Activated T-helper 17 cell treated with anti-CD3 and anti-CD28 coated beads, Interleukin-2, amount 50 U/mL, for 72 hours (primary cell): ENCODE measurements at places on chromosomes 7 and 10.

GRCh38 chr10:22022257-22023032 lies 18.9 kb upstream of the DNAJC1 start:
- peak; percentile 94 for ATAC-seq

DNA sequence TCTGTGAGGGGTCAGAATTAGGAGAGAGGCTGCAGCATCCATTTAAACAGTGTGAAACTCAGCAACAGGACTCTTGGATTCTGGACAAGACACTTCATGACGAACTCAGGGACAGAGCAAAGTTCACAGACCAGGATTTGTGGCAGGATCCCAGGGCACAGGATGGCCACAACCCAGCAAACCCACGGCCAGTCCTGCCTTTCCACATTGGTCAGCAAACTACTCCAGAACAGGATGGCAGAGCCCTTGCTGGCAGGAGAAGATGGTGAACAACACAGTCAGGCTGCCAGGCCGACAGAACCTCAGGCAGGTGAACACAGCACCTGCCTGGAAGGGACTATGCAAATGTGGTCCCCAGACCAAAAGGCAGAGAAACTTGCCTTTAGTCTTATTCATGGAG lies 34.4 kb downstream of the VSTM4 start:
- ATAC-seq = no peak

DNA sequence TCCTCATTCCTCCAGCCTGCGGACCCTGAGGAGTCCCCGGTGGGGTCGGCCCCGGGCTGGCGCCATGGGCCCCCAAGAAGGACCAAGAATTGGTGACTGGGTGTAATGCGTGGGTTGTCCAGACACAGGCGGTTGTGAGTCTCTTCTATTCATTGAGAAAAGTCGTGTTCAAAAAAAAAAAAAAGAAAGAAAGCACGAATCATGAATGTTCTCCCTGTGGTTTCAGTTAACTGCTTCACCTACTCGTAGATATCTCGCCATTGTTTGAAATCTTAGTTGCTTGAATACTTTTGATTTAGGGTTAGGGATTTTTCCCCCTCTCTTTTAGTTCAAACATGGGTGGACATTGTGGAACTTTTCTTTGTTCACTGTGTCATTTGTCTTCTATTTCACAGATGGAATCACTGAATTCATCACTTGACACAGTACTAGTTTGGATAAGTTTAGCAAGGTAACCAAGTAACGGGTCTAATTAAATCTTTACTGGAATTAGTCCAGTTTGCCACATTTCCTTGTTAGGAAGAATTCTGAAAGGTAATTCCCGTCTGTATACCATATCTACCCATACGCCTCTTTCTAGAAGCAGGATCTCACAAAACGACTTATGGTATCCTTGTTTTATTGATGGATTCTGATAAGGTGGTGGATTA lies 775 bp downstream of the STARD3NL start:
- peak; percentile 35 for ATAC-seq

GRCh38 chr10:47337310-47337709 lies 10.9 kb upstream of the RBP3 start:
- no peak for ATAC-seq

- ATAC-seq = peak; percentile 60
Observed at GRCh38 chr10:22436526-22436892, 91.2 kb downstream of the SPAG6 start.

DNA sequence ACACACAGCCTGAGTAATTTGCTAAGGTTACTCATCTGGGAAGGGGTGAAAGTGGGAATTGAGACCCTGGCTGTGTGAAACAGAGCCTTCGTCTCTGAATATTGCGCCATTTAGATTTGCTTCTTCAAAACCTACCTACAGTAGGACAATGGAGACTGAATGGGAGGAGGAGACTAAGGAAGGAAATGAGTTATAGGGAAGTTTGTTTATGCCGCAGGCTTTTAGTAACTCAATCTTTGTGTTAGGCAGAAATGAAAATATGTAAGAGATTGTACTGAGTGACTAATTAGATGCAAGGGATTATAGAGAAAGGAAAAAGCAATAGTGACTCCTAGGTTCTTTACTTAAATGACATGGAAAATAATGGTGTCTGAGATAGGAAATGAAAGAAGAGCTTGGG lies 80.2 kb downstream of the KCND2 start:
- no peak for ATAC-seq

DNA sequence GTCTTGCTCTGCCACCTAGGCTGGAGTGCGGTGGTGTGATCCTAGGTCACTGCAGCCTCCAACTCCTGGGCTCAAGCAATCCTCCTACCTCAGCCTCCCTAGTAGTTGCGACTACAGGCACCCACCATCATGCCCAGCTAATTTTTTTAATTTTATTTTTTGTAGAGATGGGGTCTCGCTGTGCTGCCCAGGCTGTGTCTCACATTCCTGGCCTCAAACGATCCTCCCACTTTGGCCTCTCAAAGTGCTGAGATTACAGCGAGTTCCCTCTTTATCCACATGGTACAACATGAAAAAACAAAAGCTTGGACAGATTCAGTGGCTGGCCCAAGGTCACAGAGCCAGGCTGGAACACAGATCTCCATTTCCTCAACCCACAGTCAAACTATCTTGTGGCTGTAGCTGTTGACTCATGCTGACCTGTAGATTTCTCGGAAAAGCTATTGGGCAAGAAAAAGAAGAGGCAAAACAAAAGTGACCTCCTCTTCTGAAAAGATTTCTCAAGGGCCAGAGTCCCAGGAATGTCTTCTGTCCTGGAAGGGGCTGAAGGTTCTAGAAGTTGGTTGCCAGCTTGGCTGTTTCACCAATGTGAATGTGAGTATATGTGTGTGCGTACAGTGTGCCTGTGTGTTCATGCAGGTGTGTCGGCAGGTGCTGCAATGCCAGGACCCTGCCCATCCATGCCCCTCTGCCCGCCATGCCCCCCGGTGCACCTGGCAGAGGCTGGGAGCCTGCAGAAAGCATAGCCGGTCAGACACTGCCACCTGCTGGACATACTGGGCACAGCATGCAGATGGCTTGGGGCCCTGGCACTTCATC lies 28.4 kb downstream of the TMEM130 start:
- peak; percentile 58 for ATAC-seq

- ATAC-seq = no peak
Observed at GRCh38 chr10:7520507-7521485, 110.0 kb upstream of the SFMBT2 start.

- no peak for ATAC-seq
Observed at GRCh38 chr7:81062755-81063154, 143.9 kb upstream of the SEMA3C start.

GRCh38 chr10:59227136-59227673 lies 50.8 kb downstream of the PHYHIPL start:
- no peak for ATAC-seq

DNA sequence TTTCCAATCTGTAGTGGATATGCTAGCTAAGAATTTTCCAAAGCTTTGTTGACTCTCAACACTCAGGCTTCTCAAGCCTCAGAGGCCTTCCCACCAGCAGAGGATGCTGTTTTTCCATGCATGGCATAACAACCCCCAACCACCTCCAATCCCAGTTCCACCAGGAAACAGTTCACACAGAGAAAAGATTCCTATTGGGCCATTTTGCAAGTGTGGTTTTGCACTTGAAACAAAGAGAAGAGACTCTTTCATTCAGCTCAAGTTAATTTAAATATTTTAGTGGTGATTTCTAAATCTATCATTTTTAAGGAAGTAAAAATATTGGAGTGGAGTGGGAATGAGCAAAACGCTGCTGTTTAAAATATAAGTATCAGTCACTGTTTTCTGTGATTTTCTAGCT lies 105.6 kb upstream of the COL1A2 start:
- ATAC-seq = no peak

- no peak for ATAC-seq
Observed at GRCh38 chr10:76916536-76916935, 721.1 kb downstream of the KCNMA1 start.

GRCh38 chr10:34181553-34182300 lies 633.4 kb downstream of the PARD3 start:
- ATAC-seq = no peak

- ATAC-seq = peak; percentile 87
Observed at GRCh38 chr7:23490357-23491135, 20.3 kb upstream of the IGF2BP3 start.

DNA sequence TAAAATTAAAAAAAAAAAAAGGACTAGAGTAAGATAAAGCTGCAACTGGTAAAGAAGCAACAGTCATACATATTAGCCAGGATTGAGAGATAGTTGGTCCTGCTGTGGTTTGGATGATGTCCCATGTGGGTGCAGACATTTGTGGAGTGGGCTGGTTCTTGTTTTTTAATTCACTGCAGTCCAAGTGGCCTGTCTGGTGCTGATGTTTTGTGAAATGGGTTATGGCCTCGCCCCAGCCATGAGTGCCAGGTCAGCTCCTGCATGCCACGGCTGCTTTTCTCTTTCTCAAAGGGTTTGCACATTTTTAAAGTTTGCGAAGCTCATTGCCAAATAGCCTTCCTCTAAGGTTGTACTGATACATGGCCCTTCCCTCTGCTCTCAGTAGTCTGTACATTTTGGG lies 14.1 kb upstream of the BTBD16 start:
- no peak for ATAC-seq

DNA sequence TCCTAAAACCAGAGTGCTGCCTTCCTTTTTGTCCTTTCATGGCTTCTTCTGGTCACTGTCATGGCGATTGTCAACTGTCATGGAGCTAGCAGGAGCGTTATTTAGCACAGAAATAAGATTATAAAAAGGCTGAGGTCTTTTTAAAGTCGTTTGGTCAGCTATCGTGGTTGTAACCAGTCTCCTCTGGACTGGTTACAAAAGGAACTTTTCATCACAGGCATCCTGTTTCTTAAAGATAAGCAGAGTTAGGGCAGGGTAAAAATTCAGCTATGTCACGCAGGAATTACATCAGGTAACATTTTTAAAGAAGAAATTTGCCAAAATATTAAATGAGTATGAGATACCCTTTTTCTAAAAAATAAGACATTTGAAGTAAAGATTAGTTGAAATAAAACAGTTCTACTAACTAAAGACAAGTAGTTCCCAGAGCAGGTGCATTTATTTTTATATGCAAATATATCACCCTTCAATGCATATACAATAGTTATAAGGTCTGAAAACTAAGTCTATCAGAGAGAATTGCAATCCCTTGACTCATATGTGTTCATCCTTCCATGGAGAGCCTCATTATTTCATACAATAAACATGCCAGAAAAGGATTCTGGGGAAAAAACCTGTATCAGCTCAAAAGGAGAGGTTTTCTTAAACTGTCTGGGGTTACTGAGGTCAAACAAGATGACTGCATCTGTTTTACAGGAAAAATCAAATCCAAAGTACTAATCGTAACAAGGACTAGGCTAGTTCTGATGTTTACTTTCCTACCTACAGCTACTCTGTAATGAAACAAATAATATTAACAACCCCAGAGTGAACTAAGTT lies 20.9 kb downstream of the FAM24A start:
- ATAC-seq = no peak

DNA sequence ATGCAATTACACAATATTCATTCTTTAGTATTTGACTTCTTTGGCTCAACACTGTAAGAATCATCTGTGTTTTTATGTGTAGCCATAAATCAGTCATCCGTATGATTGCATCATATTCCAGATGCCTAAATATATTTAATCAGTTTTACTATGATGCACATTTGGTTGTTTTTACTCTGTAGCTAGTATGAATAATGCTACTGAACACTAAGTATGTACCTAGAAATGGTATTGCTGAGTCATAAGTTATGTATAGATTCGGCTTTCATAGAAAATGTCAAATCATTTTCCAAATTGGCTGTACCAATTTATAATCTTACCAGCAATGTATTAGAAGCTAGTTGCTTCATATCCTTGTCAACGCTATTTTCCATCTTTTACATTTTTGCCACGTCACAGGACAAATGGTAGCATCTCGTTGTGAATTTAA lies 197.3 kb upstream of the PLXNA4 start:
- ATAC-seq = peak; percentile 85

- no peak for ATAC-seq
Observed at GRCh38 chr7:5422396-5423305, 983 bp downstream of the TNRC18 start.

GRCh38 chr10:26690731-26691475 lies 6.6 kb upstream of the PDSS1 start:
- ATAC-seq = no peak

- ATAC-seq = peak; percentile 82
Observed at GRCh38 chr7:55132890-55133551, 114.2 kb downstream of the EGFR start.

DNA sequence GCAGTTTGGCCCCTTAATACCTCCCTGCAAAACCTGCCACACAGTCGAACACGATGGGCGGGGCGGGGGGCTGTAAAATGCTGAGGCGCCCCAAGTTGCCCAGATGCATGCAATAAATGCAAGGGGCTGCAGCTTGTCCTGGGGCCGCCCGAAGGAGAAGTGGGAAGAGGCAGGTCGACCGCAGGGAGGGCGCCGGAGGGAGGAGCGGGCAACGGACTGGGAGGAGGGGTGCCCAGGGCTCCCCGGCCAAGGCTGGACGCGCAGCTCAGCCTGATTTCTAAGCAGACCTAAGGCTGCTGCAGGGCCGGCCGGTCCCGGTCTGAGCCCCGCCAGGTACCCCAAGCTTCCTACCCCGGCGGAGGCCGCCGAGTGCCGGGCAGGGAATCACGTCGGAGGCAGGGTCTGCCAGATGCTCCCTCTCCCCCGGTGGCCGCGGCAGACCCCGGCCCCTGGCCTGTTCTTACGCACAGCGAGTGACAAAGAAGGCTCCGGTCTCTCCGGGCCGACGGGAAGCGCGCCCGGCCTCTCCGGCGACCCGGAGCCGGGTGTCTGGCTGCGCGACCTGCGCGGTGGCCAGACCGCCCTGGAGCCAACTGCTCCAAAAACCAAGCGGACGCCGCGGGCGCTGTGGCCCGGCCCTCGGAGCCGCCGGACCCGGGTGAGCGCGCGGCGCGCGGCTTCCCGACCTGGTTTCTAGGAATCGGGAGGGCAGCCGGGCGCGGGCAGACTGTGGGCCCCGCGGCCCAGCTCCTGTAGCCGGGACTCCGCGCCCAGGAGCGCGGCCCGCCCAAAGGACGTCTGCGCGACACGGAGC lies 744 bp upstream of the EBF3 start:
- ATAC-seq = no peak

DNA sequence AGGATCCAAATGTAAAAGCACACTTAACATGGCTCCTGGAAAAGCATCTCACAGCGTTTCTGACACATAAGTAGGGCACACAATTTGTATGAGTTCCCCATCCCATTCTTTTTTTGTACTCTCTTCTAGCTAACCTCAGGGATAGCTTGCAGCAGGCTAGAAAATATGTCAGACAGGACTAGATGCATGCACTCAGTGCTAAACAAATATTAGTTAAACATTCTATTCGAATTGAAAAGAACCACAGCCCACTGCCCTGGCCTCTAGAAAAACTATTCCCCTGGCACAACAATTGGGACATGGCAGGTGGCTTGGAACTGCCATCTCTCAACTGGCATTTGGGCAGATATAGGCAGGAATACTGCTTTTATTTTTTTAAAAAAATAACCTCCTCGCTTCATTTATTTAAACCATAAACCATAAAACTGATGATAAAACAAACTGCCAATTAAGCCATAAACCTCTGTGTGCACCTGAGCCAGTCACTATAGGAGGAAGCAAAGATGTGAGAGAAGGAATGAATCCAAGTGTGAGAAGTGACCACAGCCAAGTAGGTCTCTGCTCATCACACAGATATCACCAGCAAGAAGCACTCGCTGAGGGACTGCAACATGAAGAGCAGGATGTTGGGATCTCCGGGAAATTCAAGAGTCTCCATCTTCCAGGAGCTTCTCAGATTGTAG lies 394.1 kb downstream of the NEBL start:
- ATAC-seq = no peak
